Fibroblast of skin of right biceps (primary cell): ENCODE measurements at places on chromosomes 11 and 22.
A peak's percentile ranks its signal among the peaks of the same experiment; 100 is the strongest.

- DNase-seq, result peak; percentile 65
Measured at GRCh38 chr22:20080776-20081654, 974 bp downstream of the DGCR8 start.

- no peak for DNase-seq
Measured at GRCh38 chr22:27561286-27561904, 240.2 kb downstream of the MN1 start.

GRCh38 chr22:29195964-29196666 lies 9.6 kb upstream of the EMID1 start:
- DNase-seq, result no peak

- DNase-seq, result peak; percentile 33
Measured at GRCh38 chr11:63802637-63803414, 10.4 kb upstream of the SPINDOC start.

DNA sequence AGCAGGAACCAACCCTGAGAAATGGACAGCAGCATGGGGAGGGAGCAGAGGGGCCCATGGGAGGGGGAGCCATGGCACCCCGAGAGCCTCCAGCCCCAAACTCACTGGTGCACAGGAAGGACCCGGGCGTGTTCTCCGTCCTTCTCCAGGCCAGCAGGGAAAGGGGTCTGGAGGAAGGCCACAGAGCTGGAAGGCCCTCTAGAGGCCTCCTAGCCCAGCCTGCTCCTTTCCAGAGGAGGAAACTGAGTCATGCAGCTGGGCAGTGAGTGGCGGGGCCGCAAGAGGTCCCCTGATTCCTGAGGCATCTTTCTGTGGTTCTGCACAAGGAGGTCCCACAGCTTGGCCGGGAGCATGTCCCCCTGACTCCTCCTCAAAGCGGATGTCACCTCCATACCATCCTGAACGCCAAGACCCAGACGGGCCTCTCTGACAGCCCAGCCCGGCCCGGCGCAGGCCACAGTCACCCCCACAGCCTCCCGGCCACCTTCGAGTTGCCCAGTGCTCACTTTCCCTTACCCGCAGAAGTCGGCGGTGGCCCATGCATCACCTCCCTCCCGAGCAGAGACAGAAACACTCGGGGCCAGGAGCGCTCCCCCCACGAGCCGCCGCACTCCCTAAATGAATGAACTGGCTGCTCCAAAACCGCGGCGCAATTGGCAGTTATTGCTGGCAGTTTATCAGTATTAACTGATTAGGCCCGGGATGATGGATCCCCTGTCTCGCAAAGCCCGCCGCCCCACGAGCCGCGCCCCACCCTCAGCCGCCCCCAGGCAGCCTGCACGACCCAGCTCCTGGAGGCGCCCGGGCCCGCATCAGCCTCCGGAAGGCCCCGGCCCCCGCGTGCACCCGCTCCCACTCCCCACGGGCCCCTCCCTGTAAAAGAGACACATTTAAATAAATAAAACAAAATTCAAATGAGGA lies 272.5 kb downstream of the BUD13 start:
- no peak for DNase-seq

GRCh38 chr22:47402876-47403525 lies 640.6 kb downstream of the TBC1D22A start:
- no peak for DNase-seq

DNA sequence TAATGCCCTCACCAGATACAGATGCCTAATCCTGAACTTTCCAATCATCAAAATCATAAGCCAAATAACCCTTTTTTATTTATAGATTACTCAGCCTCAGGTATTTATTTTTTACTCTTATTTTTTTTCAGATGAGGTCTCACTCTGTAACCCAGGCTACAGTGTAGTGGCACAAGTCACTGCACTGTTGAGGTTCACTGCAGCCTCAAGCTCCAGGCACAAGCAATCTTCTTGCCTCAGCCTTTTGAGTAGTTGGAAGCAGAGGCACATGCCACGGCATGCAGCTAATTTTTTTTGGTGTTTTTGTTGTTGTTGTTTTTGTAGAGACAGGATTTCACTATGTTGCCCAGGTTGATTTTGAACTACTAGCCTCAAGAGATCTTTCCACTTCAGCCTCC lies 49.5 kb downstream of the TTC28 start:
- DNase-seq, result no peak

- DNase-seq, result no peak
Measured at GRCh38 chr11:111737444-111738210, 28.6 kb downstream of the PPP2R1B start.

GRCh38 chr11:65124480-65125196 lies 2.5 kb downstream of the MRPL49 start:
- DNase-seq, result no peak

DNA sequence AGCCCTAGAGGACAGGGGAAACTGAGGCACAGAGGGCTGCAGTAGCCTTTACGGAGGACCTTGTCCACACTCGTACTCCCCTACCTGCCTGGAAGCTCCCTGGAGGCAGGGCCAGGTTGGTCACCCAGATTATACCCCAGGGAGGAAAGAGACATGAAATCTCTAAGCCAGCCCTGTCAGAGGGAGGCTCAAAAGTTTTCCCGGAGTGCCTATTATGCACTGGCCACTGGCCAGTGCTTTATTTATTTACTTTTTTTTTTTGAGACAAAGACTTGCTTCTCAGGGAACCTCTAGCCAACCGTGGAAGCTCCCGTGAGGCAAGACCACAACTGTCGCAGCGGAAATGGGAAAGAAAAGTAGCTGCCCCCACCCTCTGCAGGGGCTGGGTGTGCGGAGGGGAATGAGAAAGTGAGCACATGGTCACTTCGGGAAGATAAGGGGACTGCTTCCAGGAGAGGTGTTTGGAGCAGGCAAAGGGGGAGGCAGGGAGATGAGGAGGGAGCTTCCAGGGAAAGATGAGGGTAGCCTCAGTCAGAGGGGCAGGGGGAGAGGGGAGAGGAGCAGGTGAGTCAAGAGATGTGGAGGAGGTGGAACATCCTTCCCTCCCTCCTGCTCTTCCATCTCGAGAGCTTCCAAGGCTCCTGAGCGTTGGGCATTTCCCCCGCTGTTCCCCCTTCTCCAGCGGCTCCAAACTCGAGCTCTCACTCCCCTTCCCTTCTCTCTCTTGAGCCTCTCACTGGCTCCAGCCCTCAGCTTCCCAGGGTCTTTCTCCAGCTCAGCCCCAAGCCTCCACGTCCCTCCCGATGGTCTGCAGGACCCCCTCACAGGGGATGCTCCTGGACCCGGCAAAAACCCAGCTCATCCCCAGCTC lies 4.3 kb downstream of the IL2RB start:
- no peak for DNase-seq

- no peak for DNase-seq
Measured at GRCh38 chr11:103114836-103115235, 5.6 kb downstream of the DYNC2H1 start.
